Heart right ventricle (tissue), 16 donors: ENCODE measurements at places on chromosomes 2 and 18. TPM values are rescaled to one million over a fixed set of nuclear protein-coding genes. Genes with fewer than 3 reads are reported as not detected.

The HDHD2 gene
- 31.1 TPM for total RNA-seq

The NIF3L1 gene
- total RNA-seq = 16.5 TPM

The CFC1 gene
- total RNA-seq = not detected

The MRPL44 gene
- total RNA-seq = 42.6 TPM

The GKN2 gene
- not detected for total RNA-seq

The IL36A gene
- not detected for total RNA-seq

The SULT1C2 gene
- total RNA-seq = 1.4 TPM

The IL36RN gene
- not detected for total RNA-seq

The TMX3 gene
- total RNA-seq = 28.7 TPM

The KLHL41 gene
- total RNA-seq = 119 TPM

The CRYGD gene
- total RNA-seq = not detected

The CROCC2 gene
- not detected for total RNA-seq

The GPR39 gene
- not detected for total RNA-seq

The SEMA4F gene
- total RNA-seq = 1.8 TPM

The B3GNT7 gene
- total RNA-seq = 61.7 TPM

The CXCR1 gene
- total RNA-seq = 0.35 TPM

The PLGLB2 gene
- total RNA-seq = 1.0 TPM
